ENCODE measurements at places on chromosomes 3 and 15.

DNA sequence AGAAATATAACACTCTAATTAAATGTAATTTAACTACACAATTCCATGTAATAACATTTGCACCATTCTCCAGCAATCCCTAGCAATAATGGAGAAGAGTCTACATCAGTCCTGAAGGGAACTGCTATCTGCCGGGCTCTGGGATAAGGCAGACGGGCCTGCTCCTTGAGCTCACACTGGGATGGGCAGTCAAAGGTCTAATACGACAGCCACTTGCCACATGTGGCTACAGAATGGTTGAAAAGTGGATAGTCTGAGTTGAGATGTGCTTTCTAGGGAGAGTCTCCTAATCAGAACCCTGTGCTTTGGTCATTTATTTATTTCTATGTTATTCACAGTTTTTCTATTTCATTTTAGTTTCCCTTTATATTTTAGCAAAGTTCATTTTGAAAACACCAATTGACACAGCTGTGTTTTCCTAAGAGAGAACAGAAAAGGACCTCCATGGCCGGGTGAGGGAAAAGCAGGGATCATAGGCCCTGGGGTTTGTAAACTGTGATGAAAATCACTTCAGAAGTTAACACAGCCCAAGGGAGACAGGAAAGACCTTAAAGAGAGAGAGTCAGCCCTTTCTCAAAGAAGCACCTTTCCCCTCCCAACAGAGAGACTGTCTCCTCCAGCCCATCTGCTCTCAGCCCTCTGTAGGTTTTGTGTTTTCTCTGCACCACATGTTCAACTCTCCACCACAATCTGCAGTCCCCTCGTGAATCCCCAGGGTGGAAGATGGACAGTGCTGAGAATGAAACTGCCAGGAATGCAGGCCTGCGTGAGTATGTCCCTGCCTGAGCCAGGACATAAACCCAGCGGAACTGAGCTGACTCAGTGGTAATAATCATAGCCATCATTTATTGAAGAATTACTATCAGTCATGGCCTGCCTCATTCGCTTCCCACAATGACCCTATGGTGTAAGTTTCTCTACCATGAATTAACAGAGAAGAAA, 11.6 kb downstream of the FSIP1 start:
- peak; percentile 78 for DNase-seq

DNA sequence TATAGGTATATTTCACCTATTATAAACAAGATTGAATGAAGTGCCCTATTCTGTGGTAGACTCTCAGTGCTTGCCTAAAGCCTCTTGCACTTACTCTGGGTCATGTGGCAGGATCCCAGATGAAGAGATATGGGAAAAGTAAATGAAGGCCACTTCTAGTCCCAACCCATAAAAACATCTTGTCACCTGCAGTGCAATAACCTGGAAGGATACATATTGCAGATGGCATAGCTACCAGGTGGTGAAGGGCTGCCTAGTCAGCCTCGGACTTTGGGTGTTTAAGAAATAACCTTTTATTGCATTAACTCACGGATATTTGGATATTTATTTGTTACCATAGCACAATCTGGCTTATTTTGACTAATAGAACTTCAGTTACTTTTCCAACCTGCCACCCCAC, 367.1 kb downstream of the UNC13C start:
- DNase-seq, result no peak

DNA sequence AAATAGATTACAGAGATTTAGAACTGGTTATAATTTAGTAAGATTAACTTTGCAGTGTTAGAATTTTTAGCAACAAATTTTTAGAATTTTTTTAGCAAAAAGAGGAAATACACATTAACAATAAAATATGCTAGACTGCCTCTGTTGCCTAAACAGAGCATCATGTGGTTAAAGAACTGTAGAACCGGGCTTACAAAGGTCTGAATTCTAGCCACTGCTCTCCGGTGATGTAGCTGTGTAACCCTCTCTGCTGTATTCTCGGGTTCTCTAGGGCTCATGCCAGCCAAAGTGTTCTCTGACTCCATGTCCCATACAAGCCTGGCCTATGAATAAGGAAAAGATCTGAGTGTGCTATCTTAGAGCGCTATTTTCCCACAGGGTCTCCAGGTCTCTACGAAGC, 2.9 kb upstream of the P2RY12 start:
- no peak for DNase-seq

DNA sequence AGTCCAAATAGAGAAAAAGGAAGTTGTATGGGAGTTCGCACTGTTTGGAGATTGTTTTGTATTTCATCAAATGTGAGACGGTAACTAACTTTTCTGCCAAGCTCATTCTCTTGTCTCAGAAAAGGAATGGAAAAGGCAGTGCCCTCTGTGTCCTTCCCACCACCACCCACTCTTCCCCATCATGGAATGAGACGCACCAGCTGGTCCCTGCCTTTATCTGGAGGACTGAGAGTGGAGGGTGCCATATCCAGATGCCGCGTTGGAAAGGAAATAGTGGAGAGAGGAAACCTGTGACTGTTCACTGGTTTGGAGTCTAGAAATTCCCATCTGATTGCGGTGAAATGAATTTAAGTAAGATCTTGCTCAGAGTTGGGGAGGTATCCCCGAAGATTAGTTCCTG, 3.7 kb upstream of the CCK start:
- no peak for DNase-seq

- DNase-seq, result no peak
Observed at GRCh38 chr3:78130741-78131290, 1090.9 kb downstream of the ROBO2 start.

GRCh38 chr3:99833617-99834205, 16.0 kb downstream of the CMSS1 start:
- DNase-seq, result no peak

GRCh38 chr3:28853830-28854229, 427.0 kb upstream of the RBMS3 start:
- DNase-seq, result peak; percentile 56

DNA sequence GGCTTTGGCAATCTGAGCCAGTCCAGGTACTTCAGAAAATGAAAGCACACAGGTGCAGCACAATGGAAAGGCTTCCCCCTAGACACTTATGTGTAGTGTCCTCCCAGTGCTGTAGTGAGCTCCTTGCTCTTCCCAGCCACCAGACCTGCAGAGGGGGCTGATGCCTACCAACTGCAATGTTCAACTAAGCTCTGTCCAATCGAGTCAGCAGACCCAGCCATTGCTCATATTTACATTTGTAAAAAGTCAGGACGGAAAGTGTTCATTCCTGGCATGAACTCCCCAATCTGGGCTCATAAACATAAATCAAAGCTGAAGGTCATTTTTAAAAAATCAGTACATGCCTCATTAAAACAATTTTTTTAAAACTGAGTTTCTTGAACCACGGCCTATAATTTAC, 73.0 kb downstream of the FOXP1 start:
- DNase-seq, result peak; percentile 87

GRCh38 chr3:175326041-175326440, 466.9 kb downstream of the NAALADL2 start:
- no peak for DNase-seq

DNA sequence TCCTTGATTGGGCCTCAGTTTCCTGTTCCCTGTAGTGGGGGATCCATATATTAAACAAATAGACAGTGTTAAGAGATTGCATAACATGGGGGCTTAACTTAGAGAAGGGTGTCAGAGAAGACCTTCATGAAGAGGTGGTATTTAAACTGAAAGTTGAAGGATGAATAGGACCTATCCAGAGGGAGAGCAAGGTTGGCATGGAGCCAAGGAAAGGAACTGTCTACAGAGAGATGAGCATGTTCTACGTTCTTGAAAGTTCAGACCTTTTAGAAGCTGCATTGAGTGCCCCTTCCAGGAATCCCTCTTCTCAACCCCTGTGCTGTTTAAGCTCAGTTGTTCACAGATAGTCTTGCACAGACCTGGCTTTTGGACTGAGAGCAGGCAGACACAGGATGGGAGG, 2.4 kb downstream of the HTD2 start:
- DNase-seq, result peak; percentile 44

DNA sequence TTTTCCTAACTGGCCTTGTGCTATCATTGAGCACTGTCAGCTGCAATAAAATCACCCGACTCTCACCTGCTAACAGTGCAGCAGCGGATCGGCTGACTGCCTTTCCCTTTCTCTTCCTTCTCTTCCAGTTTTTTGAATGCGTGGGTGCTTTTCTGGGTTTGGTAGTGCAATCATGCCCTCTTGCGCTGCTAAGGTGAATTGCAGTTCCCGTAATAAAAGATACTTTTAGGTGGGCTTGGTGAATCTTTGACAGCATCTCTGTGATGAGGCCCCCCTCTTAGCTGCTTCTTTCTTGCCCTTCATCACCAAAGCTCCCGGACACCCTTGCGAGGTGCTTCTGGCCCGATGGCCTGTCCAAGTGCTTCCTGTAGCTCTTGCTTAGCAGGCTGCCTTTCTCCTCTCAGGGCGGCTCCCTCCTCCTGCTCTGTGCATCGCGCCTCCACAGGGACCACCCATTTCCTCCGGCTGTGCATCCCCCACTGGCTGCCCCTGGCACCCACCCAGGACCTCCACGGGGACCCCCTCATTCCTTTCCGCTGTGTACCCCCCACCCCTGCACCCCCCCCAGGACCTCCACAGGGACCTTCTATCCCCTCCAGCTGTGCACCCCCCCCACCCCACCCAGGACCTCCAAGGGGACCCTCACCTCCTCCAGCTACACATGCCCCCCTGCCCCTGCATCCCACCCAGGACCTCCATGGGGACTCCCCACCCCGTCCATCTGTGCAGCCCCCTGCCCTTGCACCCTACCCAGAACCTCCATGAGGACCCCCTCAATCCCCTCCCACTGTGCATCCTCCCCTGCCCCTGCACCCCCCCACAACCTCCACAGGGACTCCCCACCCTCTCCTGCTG, 50.8 kb upstream of the RPL32 start:
- peak; percentile 77 for DNase-seq

DNA sequence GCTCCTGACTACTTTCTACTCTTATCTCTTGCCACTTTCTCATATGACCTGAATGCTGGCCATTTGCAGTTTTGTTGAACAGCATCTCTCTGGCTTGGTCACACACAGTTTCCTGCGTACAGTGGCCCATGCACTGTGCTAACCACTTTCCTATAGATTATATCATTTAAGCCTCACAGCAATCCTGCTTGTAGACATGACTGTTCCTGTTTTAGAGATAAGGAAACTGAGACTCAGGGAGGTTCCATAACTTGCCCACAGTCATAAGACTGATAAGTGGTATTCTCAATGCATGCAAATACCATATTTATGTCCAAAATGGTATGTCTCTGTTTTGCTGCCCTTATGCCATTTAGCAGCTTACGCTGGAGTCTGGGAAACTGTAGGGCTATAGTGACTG, 229.5 kb downstream of the NR1D2 start:
- DNase-seq, result no peak

All from choroid plexus epithelial cell (primary cell).